ENCODE measurements at places on chromosomes 2 and 18.

DNA sequence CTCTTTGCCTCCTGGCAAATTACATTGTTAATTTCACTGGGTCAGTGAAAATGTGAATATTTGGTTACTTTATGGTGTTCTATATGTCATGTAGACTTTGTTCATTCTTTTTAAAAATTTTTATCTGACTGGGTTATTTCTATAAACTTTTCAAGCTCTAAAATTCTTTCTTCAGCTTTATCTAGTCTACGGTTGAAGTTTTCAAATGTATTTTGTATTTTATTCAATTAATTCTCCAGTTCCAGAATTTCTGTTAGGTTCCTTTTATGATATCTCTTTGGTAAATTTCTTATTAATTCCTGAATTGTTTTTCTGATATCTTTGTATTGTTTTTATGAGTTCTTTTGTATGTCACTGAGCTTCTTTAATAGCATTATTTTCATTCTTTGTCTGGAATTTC, 228.1 kb downstream of the LPIN1 start:
- no peak for DNase-seq

- no peak for DNase-seq
Measured at GRCh38 chr2:223294756-223295155, 242.8 kb downstream of the KCNE4 start.

DNA sequence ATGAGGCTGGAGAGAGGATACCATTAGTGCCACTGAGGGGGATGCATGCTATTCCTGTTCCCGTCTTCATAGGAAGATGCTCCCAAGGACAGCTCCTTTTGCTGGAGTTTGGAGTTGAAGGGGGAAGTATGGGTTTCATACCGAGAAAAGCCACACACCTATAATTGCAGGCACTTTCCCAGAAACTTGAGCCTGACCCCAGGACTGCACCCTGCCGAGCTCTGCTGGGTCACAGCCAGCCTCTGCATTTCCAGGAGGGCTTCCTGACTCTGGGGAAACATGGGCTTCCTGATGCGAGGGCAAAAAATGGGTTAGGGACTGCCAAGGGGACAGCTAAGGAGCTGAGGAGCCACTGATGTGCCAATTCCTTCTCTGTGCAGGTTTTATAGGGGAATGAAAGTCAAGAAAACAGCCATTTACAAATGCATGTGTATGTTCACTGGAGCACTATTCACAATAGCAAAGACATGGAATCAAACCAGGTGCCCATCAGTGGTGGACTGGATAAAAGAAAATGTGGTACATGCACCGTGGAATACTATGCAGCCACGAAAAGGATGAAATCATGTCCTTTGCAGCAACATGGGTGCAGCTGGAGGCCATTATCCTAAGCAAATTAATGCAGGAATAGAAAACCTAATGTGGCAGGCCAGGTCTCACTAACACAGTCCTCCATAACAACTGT, 104.5 kb downstream of the ACAA2 start:
- no peak for DNase-seq

DNA sequence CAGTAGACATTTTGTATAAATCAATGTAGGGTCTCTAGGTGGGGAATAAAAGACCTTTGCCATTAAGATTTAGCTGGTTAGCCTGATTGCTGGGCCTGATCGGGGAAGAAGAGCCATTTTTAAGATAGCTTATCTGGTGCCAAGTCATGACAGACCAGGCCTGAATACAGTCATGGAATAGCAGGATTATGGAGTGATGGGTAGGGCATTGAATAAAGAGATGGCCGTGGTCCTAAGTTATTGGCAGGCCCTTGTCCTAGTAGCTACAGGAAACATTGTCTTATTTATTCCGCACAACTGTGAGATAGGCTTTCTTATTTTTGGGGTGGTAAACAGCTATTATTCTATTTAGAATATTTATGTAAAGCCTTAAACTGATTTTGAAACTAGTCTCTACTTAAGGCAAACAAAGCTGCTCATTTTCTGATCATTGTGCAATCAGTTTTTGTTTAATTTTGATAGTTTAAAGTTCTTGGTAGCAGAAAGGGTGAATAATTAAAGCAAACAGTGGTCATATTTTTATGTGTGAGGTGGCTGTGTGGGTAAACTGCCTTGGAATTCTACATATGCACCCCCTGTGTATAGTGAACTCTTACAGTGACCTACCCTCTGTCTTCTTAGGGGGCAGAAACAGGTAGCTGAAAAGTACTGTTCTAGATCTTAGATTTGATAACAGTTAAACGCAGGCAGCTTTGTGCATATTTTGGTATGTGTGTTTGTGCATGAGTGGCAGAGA, 22.6 kb downstream of the ZNF236 start:
- DNase-seq, result no peak

GRCh38 chr2:68099260-68099659, 36.5 kb upstream of the C1D start:
- DNase-seq, result no peak

GRCh38 chr18:61096226-61096625, 237.0 kb upstream of the CDH20 start:
- DNase-seq, result no peak

GRCh38 chr2:163640542-163641193, 95.1 kb downstream of the FIGN start:
- DNase-seq, result no peak

DNA sequence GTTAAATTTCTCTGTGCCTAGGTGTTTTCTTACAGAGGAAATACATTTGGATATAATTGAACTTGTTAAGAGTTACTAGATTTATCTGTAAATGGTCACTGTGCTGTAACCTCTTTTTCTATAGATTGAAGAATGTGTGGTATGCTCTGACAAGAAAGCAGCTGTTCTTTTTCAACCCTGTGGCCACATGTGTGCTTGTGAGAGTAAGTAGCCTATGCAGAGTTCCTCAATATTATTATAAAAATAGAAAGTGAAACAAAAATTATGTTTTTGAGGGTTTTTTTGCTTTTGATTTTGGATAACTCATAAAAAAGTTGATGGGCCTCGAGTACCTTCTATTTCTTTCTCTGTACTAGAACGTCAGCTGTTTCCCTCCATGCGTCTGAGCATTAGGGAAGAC, 112.4 kb downstream of the MIB1 start:
- DNase-seq, result no peak

GRCh38 chr2:218877891-218878290, 2.8 kb upstream of the WNT10A start:
- no peak for DNase-seq

DNA sequence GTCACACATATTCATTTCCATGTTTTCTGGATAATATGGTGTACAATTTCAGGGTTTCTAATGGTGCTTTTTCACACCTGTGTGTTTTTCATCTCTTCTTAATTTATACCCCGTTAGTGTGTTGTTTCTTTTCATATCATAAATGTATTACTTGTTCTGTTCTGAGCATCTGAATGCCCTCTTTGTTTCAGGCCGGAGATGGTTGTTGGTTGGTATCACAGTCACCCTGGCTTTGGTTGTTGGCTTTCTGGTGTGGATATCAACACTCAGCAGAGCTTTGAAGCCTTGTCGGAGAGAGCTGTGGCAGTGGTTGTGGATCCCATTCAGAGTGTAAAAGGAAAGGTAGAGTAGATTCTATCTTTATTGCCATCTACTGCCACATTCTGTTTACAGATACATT, 45.1 kb upstream of the TBR1 start:
- no peak for DNase-seq

GRCh38 chr2:233074106-233074505, 14.0 kb downstream of the INPP5D start:
- DNase-seq, result no peak

- DNase-seq, result peak; percentile 59
Measured at GRCh38 chr2:191675807-191676721, 1.9 kb upstream of the NABP1 start.

GRCh38 chr2:54629914-54630857, 93.3 kb upstream of the EML6 start:
- DNase-seq, result no peak

- DNase-seq, result no peak
Measured at GRCh38 chr18:55927831-55928230, 339.8 kb upstream of the TCF4 start.
